ENCODE measurements at places on chromosomes 3 and 15. TPM values are rescaled to one million over a fixed set of nuclear protein-coding genes. Genes with fewer than 3 reads are reported as not detected.
A peak's percentile ranks its signal among the peaks of the same experiment; 100 is the strongest.

GRCh38 chr3:133375403-133375745 lies 24.5 kb upstream of the BFSP2 start:
- no peak for DNase-seq

DNA sequence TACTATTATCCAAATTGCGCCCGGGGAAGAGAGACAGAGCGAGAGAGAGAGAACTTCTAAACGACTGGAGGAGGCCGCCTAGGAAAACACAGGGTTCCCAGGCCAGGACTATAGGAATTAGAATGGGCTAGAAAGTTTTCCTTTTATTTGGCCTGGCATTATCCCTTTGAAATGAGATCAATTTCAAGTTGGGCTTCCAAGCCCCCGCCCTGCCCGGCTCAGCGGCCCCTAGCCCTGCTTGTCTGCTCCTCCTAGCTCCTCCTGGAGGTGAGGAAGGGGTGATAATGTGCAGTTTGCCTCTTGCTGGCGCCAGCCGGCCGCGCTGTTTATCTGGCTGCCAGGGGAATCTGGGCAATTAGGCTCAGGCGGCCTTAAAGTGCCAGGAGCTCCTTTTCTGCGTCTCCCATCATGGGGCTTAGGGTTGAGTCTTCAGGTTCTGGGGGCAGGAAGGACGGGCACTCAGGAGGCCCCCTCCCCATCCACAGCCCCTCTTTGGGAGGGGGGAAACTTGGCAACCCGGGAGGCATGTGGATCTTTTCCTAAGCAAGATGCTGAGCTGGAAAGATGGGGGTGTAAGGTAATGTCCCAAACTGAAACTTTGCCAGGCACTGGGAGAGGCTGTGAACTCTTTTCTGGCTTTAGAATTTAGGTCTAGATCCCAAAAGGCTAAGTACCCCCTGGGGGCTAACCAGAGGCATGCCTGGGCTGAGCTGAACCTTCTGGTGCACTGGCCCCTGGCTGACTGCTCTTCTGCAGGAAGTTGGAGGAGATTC lies 5.5 kb downstream of the SMAD6 start:
- peak; percentile 88 for DNase-seq

GRCh38 chr3:60417576-60417975 lies 833.7 kb downstream of the FHIT start:
- DNase-seq = no peak

GRCh38 chr3:14186854-14187458 lies 8.3 kb downstream of the LSM3 start:
- no peak for DNase-seq

DNA sequence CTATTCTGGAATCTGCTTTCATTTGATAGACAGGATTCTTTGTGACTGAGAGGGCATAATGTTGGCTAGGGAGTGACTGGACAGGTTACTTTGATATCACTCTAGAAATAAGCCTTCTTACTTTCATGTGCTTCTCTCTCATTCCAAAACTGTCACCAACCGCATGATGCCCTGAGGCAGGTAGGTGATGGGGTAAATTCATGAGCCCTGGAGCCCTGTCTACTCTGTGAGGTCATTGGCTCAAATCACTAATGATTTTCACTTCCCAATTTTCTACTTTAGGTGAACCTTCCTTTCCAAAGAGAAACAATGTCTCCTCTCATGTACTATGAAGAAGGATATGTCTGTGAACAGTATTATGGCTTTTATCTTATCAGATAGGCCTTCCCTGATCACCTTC lies 596.7 kb downstream of the TUSC7 start:
- no peak for DNase-seq

- no peak for DNase-seq
These were observed 12.2 kb downstream of the ZDHHC3 start for GRCh38 chr3:44963571-44964325.

GRCh38 chr15:92463826-92464225 lies 70.1 kb downstream of the ST8SIA2 start:
- DNase-seq = no peak

- DNase-seq = no peak
These were observed 188.3 kb downstream of the PLCH1 start for GRCh38 chr3:155556531-155556930.

- peak; percentile 19 for DNase-seq
These were observed 873 bp downstream of the CAPN7 start for GRCh38 chr3:15206662-15207576.

GRCh38 chr15:50241684-50242450 lies 23.7 kb downstream of the HDC start:
- no peak for DNase-seq

GRCh38 chr15:79157631-79158592 lies 67.3 kb upstream of the RASGRF1 start:
- no peak for DNase-seq

DNA sequence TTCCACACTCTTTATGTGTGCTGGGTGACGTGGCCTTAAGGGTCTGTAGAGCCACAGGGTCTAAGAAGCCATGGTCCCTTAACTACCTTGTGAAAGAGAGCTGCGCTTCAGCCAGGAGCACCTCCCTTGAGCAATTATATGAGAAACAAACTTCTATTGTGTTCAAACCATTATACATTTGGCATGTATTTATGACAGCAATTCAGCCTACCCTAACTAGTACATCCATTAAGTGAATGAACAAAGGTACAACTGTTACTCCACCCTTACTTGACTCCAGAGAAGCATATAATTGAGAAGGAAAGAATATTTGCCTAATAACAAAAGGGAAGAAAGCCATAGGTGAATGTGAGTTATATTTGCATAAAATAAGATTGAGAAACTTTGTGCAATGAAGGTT lies 69.8 kb upstream of the BOC start:
- DNase-seq = no peak

GRCh38 chr3:71317749-71318457 lies 265.6 kb downstream of the FOXP1 start:
- DNase-seq = no peak

GRCh38 chr15:39406485-39406884 lies 174.4 kb upstream of the THBS1 start:
- DNase-seq = no peak

GRCh38 chr3:164687902-164688301 lies 390.4 kb downstream of the SI start:
- DNase-seq = no peak

GRCh38 chr15:88656760-88657221 lies 18.0 kb downstream of the ISG20 start:
- DNase-seq = no peak

DNA sequence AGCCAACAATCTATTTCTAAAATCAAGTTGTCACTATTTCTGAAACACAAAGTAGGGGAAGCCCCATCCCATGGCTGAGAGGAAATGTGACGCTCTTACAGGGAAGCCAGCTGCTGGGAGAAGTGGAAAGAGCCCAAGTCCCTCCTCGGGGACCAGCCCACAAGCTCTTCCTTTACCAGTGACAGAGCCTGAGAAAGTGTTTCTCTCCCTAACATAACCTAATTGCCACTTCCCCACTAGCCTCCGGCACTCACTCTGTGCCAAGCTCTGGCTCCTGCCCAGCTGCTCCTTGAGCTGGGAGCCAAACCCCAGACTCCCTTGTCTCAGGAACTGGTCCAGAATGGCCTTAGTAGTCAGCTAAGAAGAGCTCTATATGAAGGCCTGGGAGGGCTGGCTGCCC lies 42.9 kb downstream of the TNFAIP8L3 start:
- no peak for DNase-seq

- no peak for DNase-seq
These were observed 284.1 kb upstream of the STT3B start for GRCh38 chr3:31248563-31248992.

- peak; percentile 67 for DNase-seq
These were observed 3.8 kb upstream of the KIF23 start for GRCh38 chr15:69410248-69410874.

DNA sequence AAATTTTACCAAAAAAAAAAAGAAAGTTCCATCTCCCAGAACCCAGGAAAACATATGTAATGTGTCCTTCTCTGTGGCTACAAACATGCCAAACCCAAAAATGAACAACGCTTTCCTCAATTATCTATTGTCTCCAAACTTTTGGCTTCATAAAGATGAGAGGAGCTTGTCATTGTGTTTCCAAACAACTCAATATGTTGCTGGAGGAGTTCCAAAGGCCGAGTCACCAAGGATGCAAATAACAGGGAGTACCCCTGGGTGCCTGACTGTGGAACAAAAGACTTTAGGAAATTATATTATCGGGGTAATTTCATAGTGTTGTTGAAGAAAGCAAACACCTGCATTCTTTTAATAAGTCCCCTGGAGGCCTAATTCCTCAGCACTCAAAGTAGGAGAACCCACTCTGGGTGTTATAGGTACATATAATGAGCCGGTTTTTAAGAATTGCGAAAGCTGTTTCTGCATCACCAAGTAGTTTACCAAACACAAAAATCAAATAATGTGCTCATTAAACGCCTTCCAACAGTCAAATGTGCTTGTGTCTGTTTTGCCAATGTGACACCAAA lies 206.3 kb upstream of the PRICKLE2 start:
- DNase-seq = no peak

DNA sequence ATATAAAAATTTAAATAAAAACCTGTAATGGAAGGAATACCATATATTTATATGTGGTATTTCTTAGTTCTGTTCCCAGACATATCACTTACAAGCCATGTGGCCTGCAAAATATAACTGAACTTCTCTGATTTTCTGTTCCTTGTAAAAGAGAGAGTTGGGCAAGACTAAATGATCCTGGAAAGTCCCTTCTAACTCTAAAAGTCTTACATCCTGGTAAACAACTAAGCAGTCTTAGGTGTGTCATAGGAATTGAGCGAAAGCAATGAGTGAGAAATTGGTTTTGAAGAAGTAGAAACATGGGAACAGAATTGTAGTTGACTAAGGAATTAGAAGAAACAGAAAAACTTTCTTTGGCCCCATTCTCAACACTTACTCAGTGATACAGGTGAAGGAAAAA lies 25.3 kb upstream of the IL20RB start:
- DNase-seq = no peak

DNA sequence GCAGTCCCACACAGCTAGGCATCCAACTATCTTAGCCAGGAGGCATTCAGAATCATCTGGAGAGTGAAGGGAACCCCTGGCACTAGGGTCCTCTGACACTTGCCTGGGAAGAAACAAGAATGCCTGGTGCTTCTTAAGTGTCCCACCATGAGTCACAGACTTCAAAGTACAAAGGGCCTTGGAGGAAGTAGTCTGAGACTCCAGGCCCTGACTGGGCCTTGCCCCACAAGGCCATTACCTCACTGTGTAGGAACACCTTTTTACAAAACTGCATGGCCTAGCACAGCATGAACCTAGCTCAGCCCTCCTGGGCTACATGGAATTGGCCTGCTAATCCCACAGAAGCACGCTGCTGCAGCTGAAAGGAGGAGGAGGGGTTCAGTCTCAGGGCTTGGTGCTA lies 104.5 kb upstream of the SLCO2A1 start:
- no peak for DNase-seq

DNA sequence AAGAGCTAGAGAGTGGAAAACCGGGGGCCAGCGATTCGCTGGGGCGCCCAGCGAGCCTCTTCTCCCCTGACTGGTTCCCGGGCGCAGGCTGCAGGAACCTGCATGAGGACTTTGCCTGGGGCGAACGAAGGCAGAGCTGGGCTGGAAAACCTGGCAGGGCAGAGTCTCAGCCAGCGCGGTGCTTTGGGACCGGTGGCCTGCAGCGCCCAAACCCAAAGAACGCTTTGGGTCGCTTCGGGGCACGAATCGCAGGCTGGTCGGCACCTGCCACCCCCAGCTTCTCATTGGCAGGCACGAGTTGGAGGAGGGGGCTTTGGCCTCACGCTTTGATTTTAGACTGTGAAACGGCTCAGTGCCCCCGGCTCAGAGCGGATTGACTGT lies 3.0 kb downstream of the ONECUT1 start:
- peak; percentile 81 for DNase-seq

DNA sequence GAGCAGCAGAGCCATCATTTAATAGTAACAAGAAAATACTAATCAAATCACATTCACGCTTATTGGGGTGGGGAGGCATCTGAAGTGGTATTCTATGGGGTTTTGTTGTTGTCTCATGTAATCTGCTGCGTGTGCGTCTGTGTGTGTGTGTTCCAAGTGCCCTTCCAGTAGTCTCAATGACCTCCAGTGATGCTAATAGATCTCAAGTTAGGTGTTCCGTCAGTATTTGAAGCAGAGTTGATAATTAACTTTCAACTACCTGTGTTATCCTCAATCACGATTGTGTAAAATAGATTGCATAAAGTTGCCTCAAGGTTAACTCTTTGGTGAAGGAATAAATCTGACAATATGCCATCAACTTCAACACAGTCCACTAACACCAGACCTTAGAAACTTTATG lies 375.0 kb downstream of the MECOM start:
- no peak for DNase-seq

Gene PLSCR2
- total RNA-seq = not detected

Gene GNAT1
- total RNA-seq = not detected

Gene STAB1
- total RNA-seq = 3.0 TPM

Gene MYL3
- total RNA-seq = not detected

Gene TGM4
- total RNA-seq = not detected

Gene DUOX1
- 2.1 TPM for total RNA-seq

Gene PGBD4
- total RNA-seq = 0.66 TPM

Gene FRMD4B
- 6.4 TPM for total RNA-seq

Gene PRR23A
- not detected for total RNA-seq

Gene GABRR3
- not detected for total RNA-seq

Gene TMC3
- total RNA-seq = not detected
